ENCODE measurements at places on chromosomes 11 and 22.

DNA sequence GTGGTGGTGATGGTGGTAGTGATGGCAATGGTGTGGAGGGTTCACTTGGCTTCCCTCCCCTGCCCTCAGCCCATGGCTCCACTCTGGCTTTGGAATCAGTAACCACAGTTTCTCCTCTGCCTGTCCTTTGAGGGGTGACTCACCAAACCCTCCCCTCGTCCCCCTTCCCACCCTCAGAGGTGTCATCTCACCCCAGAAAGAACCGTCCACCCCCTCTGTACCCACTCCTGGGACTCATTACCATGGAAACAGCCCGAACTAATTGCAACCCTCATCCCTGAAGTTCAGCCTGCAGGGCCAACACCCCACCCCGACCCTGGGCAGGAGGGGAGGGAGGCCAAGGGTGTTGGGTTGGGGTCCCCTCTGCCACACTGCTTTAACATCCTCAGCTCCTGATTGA is 26.6 kb downstream of the PHLDB1 start:
- DNase-seq, result peak; percentile 41

GRCh38 chr11:30818721-30819120 is 232.6 kb upstream of the MPPED2 start:
- no peak for DNase-seq

- DNase-seq, result no peak
These were observed 718.9 kb downstream of the BRD1 start for GRCh38 chr22:49108636-49109315.

DNA sequence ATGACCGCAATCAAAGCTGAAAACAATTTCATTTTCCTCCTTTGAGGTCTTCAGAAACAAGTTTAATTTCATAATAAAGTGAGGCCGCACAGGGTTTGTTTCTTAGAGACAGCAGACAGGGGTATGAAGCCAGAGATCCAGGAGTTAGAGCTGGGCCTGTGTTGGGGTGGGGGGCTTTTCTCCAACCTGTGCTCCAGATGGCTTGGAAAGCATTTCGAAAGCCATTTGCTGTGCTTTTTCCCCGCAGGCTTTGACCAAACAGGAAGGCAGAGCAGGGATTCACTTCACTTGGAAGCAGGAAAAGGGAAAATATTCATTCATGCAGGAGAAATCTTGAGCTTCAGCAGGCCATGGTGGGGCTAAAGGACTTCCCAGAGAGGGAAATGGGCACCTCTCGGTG is 617.4 kb downstream of the SOX6 start:
- DNase-seq, result no peak

- DNase-seq, result peak; percentile 48
These were observed 4.2 kb upstream of the LIF start for GRCh38 chr22:30250661-30251267.

DNA sequence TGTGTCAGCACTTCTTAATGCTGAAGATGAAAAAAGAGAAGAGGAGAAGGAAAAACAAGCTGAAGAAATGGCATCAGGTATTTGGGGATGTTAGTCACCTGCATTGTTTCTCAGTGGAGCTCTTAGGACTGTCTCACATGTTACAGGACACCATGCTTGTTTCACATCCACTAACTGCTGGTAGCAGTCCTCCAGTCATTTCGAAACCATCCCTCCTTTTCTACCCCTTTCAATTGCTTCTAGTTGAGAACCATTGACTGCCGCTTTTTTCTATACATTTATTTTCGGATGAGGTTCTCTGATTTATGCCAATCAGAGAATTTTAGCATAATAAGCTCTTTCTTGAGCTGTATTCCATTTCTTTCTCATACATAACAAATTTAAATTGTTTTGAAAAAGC is 21.5 kb downstream of the BIRC2 start:
- DNase-seq, result no peak

- DNase-seq, result no peak
These were observed 152.5 kb upstream of the NAV2 start for GRCh38 chr11:19560156-19560555.

DNA sequence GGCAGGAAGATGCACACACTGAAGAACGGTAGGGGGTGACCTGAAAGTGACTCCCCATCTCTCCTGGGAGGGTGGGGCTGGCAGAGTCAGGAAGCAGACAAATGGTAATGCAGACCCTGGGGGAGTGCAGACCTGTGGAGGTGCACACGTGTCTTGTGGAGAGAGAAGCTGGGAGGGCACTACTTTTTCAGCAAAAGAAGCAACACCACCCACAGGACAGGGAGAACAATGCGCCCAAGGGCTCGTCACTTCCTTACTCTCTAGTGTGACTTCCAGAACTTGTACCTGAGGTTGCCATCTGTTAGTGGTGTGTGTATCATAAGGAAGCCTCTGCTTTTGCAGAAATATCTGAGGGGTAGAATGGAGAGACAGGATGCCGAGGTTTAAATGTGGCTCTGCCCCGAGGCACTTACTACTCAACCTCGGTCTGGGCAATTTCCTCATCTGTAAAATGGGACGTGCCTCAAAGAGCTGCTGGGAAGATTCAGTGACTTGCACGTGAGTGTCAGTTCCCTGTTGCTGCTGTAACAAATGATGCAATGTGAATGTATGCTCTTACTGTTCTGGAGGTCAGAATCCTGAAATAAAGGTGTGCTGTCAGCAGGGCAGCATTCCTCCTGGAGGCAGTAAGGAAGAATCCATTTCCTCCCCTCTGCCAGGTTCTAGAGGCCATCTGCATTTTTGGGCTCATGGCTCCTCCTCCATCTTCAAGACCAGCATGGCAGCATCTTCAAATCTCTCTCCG is 323.4 kb downstream of the SHANK2 start:
- DNase-seq, result no peak

DNA sequence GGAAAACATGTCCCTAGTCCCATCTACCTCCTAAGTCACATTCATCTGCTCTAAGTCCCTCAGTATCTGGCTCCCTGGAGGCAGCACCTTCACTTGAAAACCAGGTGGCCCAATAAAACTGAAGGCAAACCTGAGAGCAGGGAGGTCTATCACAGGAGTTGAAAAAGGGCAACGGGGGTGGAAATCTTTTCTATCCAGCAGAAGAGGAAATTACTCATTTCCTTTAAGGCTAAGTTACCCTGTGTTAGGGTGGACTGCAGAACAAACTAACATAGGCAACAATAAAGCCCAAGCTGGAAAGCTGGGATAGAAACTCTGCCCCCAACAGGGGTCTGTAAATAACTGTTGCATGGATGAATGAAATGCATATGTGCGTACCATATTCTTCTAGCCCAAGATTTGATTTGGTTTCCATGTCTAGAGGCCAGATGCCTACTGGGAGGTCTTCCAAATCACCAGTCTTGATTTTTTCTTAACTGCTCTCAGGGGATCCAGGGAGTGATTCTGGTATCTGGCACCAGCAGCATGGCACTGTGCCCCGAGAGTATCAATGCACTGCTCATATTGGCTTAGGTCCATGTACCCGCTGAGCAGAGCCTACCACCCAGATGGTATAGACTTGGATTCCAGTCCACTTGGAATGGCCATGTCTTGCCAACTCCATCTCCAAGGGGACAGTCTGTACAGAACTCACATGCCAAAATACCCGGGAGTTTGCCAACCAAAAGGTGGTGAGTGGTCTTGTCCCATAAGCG is 350.0 kb upstream of the NCAM1 start:
- DNase-seq, result no peak

GRCh38 chr11:3824714-3825472 is 15.9 kb downstream of the RHOG start:
- DNase-seq, result no peak

- no peak for DNase-seq
These were observed 789 bp downstream of the SPECC1L start for GRCh38 chr22:24271386-24271854.

DNA sequence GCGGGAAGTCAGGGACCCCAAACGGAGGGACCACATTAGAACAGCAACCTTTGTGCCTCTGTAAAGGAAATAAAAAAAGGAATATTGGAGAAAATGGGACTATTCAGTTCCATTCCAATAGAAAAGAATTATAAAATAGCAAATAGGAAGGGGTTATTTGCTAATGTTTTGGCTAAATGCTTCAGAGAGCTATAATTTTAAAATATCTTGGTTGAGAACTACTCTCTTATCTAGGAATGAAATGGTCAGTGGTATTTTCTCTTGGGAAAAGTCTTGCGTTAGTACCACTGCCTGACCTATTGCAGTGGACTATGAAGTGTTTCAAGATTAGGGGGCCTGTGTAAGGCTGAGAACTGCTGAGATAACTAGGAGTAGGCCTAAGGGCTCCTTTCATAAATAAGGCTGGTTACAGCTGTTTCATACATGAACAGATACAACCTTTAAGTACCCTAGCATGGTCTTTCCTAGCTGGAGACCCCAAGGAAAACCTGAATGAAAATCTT is 6.9 kb upstream of the WEE1 start:
- DNase-seq, result no peak

Measured in HFFc6 (cell line).